ENCODE measurements at places on chromosomes 1 and 21.

DNA sequence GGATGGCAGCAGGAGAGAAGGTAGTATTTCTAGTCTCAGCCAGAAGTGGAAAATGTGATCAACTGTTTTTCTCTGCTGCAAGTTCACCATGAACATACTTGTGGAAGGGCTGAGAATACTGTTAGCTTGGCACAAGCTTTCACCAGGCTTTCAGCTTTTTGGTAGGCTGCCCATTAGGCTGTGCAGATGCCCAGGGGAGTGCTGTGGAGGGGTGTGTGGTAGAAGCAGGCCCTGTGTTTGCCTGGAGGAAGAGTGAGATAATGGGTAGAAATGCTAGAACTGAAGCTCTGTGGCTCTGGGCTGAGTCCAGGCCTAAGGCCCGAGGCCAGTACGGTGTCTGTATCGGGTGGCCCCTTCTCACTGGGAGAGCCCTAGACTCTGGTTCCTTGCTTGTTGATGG lies 9.8 kb downstream of the DNAJC6 start:
- DNase-seq, result no peak

GRCh38 chr1:38006008-38006828 lies 904 bp upstream of the FHL3 start:
- peak; percentile 45 for DNase-seq

DNA sequence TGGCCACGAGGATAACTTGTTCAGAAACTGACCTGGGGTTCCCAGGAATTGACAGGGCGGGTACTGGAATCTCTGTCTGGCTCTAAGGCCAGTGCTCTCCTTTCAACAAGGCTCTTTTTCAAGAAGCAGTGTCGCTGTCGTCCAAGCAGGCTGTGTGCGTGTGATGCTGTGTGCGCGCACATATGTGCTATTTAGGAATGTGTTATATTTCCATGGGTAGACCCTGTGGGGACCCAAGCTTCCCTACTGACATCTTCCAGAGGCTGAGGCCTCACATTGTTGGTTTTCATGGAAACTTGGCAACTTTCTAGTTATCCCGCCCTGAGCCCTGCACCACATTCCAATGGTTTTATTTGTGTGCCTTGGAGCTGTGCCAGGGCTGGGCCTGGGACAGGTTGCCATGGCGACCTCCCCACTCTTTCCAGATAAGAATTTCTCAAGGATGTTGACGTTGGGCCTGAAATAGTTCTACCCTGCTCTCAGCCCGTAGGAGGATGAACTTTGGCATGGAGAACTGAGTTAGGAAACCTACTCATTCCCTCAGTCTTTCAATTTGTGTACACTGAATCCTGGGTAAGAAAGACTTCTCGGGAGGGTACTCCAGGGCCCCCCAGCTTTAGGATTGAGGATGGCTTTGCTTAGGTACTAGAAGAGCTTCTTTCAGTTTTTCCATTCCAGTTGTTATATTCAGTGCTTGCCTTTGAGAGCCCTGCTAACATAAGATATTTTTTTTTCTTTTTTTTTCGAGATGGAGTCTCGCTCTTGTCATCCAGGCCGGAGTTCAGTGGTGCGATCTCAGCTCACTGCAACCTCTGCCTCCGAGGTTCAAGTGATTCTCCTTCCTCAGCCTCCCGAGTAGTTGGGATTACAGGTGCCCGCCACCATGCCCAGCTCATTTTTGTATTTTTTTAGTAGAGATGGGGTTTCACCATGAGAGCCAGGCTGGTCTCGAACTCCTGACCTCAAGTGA lies 38.8 kb upstream of the SRSF10 start:
- DNase-seq, result peak; percentile 97

DNA sequence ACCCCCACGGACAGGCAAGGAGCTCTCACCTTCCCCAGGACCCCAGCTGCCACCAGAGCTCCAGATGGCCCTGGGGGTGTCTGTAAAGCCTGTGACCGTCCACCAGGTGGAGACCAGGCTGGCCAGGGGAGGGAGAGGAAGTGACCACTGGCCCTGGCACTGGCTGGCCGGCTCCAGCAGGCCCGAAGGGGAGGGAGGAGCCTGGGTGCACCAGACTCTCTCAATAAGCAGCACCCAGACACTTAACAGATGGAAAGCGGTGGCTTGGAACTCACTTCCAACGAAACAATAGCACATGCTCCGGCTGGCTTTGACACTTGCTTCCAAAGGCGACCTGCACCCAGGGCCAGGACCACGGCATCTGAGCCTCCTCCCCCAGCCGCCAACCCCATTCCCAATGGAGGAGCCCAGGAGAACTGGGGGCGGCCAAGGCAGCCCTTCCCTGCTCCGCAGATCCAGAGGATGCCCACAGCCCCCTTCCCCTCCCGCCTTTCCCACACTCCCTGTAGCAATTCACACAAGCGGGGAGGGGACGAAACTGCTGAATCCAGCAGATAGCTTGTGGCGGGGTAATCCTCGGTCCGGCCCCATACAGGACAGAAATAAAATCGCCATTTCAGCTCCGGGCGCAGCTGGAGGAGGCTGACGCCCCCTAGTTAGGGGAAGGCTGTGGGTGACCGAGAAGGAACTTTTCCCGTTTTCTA lies 742 bp upstream of the PDE9A start:
- peak; percentile 60 for DNase-seq

DNA sequence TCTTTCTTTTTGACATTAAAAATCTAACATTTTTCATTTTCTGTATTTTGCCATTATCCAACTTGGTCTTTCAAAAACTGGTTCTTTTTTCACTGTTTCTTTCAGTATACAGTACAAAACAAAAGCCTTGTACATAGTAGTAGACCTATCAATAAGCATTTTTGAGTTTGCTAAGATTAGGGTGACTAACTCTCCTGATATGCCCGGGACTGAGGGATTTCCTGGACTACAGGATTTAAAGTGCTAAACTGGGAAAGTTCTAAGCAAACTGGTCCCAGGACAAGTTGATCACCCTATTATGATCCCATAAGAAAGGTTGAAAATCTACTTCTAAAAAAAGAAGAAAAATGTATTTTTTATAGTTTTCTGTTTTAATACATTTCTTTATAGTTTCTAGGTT lies 120.9 kb downstream of the USP25 start:
- DNase-seq, result no peak

- peak; percentile 47 for DNase-seq
These were observed 58.8 kb downstream of the TOR1AIP2 start for GRCh38 chr1:179818743-179819173.

DNA sequence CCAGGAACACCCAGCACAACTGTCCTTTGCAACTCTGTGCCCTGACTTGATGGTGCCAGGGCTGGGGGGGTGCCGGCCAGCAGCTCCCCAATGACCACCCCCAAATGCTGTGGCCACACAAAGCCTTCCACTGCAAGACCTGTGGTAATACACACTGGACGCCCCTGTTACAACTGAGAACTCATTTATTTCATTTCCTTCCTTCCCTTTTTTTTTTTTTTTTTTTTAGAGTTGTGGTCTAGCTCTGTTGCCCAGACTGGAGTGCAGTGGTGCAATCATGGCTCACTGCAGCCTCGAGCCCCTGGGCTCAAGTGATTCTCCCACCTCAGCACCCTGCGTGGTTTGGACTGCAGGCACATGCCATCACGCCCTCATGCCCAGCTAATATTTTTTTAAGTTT lies 25.2 kb downstream of the TP73 start:
- DNase-seq, result no peak

GRCh38 chr1:2204415-2205190 lies 10.0 kb upstream of the FAAP20 start:
- peak; percentile 87 for DNase-seq

- no peak for DNase-seq
These were observed 58.3 kb upstream of the ACOT11 start for GRCh38 chr1:54489627-54490250.

DNA sequence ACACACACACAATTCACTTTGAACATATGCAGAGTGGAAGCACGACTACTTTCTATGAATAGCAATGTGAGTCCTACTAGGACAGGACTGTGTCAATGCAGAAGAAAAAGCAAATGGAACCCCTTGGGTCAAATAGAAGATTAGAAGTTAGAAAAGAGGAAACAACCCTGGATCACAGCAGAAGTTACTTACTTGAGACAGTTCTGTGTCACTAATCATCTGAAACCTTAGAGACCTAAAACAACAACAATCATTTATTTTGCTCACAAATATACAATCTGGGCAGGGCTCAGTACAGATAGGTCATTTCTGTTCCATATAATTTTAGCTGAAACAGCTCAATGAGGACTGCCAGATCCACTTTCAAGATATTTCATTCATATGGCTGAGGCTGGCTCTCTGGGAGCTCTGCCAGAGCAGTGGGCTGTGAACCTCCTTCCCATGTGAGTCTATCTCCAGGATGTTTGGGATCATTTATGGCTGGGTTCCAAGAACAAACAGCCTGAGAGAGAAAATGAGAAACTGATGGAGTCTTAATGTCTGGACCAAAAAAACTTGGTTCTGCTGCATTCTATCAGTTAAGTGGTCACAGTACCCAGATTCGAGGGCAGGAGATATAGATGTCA lies 42.5 kb upstream of the IL10 start:
- no peak for DNase-seq

- peak; percentile 54 for DNase-seq
These were observed 27.7 kb upstream of the PTGFRN start for GRCh38 chr1:116881879-116882520.

DNA sequence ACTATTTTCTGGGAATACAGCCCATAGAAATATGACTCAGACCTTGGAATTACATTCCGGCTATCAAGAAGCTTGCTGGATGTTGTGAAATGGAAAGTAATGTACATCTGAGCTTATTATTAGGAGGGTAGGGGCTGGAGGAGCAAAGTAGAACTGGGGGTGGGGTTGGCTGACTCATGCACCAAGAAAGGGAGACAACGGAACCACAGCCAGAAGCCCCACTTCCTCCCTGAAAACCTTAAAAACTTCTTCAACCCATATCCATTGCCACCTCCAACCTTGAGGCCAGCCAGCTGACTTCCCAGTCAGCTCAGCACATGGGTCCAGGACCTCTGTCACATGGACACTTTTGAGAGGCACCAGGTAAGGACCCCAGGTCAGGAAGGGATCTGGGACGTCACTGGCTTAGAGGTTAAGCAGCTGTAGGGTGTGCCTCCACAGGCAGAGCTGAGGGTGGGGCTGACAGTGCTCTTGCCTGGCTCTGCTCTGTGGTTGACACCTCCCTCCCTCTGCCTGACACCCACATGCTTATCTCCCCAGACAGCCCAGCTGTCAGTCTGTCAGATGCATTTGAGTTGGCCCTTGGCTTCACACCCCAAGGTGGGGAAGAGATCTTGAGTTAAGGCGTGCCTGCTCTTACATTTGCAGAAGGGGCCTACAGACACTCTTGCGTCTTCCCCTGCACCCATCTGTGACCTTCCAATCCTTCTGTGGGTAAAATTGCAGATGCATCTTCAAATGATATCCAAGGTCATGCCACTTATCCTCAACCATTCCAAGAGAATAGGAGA lies 5.7 kb upstream of the ZNF683 start:
- DNase-seq, result peak; percentile 40

DNA sequence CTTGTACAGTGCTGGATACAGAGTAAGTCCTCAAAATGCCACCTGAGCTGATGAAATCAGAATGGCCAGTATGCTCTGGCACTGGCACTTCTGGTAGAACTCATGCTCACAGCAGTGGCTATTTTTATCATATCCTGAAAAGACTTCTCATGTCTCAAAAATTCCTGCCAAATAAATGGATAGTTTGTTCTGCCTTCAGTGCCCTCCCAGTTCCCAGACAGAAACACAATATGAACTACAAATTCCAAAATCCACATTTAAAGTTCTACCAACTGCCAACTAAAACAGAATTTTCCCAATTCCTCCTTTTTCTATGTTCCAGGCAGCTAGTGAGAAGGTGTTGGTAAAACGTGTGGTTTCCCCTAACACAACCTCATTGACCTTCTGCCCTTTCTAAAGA lies 51.4 kb upstream of the RGS1 start:
- no peak for DNase-seq

GRCh38 chr1:36285443-36286101 lies 20.6 kb upstream of the SH3D21 start:
- peak; percentile 63 for DNase-seq

DNA sequence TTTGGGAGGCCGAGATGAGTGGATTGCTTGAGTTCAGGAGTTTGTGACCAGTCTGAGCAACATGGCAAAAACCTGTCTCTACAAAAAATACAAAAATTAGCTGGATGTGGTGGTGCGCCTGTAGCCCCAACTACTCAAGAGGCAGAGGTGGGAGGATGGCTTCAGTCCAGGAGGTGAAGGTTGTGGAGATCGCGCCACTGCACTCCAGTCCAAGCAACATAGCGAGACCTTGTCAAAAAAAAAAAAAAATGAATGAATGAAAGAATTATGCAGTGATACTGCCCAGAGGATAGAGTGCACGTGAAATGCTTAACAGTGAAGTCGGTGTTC lies 429 bp upstream of the DPH2 start:
- no peak for DNase-seq

- no peak for DNase-seq
These were observed 176.7 kb downstream of the TRIM33 start for GRCh38 chr1:114334297-114334696.

- DNase-seq, result no peak
These were observed 116.7 kb downstream of the FASLG start for GRCh38 chr1:172775606-172776005.

- peak; percentile 23 for DNase-seq
These were observed 82.8 kb upstream of the KCNE2 start for GRCh38 chr21:34280959-34281358.
